ENCODE measurements at places on chromosomes 13 and 19.
A peak's percentile ranks its signal among the peaks of the same experiment; 100 is the strongest.

- DNase-seq, result peak; percentile 65
Observed at GRCh38 chr13:51645154-51645650, 60.9 kb downstream of the WDFY2 start.

DNA sequence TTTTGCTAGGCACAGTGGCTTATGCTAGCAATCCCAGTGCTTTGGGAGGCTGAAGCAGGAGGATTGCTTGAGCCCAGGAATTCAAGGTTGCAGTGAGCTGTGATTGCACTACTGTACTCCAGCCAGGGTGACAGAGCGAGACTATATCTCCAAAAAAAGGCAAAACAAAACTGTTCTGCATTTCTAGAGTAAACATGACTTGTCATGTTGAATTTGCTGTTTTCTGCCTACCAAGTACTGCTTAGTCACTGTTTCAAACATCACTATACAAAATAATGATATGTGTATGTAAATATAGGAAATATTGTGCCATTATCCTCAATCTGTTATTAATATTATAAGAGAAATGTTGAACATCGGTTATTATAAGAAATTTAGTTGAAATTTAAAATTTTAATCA is 9.2 kb downstream of the RFC3 start:
- no peak for DNase-seq

GRCh38 chr13:102395939-102396338 is 5.9 kb downstream of the FGF14 start:
- no peak for DNase-seq

- DNase-seq, result peak; percentile 46
Observed at GRCh38 chr13:106566641-106567473, 1.1 kb downstream of the ARGLU1 start.

DNA sequence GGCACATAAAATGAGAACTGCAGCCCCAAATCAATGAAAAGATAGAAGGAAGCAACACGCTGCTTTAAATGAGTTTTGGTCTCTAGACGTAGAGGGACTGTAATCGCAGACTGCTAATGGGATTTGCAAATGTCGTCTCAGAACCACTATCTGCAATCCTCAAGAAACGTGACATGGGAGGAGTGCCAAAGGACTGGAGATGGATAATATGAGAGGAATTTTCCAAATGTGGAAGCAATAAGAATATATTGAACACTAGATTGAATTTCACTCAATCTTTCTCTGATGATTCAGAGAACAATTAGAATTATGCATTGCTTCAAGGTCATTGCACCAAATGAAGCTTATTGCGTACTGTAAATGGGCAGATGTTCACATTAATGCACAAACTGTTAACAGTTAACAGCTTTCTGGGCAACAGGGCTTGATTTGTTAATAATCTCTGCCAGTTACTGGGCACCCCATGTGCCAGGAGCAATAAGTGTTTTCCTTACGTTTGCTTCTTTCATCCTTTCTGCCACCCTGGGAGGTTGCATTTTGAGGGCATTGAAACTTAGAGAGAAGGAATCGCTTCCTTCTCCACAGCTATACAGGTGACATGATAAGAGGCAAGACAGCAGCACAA is 62.8 kb upstream of the WASF3 start:
- no peak for DNase-seq

- DNase-seq, result peak; percentile 81
Observed at GRCh38 chr19:28009696-28010095, 1203.3 kb downstream of the UQCRFS1 start.
